ENCODE measurements at places on chromosomes 16 and 17. TPM values are rescaled to one million over a fixed set of nuclear protein-coding genes. Genes with fewer than 3 reads are reported as not detected.

DNA sequence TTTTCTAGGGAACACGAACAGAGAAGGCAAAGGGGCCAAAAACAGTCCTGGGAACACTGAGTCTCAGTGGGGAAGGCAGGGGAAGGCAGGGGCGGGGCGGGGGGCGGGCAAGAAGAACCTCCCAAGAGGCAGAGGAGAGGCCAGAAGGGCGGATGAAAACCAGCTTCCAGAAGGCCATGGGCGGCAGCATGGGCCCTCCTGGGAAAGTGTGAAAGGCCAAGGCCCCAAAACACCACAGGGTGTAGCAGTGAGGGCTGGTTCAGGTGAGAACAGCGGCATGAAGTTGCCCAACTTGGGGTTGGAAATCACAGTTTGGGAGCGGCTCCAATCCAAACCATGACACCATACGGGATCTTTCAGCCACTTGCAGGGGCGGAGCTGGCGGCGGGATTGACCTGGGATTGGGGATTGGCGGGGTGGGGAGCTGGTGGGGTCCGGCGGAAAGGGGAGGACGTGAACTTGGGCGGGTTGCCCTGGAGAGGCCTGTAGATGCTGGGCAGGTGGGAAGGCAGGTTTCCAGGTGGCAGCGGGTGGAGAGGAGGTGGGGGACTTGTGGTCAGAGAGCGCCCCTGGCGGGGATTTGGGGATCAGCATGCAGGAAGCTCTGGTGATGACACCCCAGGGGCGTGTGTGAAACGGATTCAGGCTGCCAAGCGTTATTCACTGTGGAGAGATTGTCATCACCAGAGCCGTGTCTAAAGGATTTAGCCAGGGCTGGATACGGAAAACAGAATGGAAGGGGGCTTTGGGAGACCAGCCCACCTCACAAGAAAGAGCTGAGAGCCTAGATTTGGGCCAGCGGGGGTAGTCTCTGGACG, 80.9 kb downstream of the ARHGAP23 start:
- peak; percentile 96 for DNase-seq

DNA sequence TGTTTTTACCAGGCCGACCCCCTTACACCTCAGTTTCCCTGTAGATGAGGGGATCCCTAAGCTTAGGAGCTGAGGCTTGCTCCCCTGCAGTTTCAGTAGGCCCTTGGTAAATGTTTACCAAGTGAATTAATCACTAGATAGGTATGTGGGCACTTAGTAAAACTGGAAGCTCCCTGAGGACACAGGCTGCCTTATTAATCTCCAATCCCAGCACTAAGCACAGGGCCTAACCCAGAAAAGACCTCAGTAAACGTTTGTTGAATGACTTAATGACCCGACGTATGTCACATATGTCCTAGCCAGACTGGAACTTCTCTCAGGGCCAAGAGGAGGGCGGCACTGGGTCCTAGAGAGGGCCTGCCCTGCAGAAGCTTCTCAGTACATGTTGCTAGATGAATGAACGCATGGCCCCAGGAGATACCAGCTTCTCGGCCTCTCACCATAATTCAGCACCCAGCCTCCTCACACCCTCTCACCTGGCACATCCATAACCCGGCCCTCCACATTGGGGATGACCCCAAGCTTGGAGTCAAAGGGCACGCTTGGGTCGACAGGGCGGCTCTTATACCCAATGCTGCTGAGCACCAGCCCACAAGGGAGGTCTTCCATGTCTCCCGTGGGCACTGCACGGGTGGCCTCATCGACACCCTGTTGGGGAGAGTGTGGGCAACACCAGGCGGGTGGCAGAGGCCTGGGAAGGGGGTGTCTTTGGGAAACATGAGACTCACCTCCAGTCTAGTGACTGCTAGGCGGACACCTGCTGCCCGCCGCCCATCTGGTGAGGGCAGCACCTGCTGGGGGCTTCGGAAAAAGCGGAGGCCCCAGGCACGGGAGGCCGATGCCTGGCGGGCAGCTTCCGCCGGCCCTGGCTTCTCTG, 4.0 kb upstream of the GRIN2C start:
- DNase-seq = no peak

GRCh38 chr16:67803894-67804293, 2.5 kb downstream of the RANBP10 start:
- no peak for DNase-seq

GRCh38 chr16:22161999-22162655, at the start of gene SDR42E2:
TSS of gene SDR42E2 (plus strand) at chr16:22162506. CDS start at chr16:22165583, 3,077 bp downstream.
- DNase-seq = peak; percentile 80

GRCh38 chr16:84804326-84804725, 15.5 kb upstream of the CRISPLD2 start:
- no peak for DNase-seq

- peak; percentile 97 for DNase-seq
These were observed 12.1 kb downstream of the TTLL6 start for GRCh38 chr17:48804936-48805411.

Gene AIPL1
- 0.71 TPM for total RNA-seq

Gene RAMP2
- total RNA-seq = 12.0 TPM
